NCI-H2081 treated with DMSO at 0.1 percent for 48 hours (cell line): ENCODE measurements at places on chromosomes 16 and 17.

DNA sequence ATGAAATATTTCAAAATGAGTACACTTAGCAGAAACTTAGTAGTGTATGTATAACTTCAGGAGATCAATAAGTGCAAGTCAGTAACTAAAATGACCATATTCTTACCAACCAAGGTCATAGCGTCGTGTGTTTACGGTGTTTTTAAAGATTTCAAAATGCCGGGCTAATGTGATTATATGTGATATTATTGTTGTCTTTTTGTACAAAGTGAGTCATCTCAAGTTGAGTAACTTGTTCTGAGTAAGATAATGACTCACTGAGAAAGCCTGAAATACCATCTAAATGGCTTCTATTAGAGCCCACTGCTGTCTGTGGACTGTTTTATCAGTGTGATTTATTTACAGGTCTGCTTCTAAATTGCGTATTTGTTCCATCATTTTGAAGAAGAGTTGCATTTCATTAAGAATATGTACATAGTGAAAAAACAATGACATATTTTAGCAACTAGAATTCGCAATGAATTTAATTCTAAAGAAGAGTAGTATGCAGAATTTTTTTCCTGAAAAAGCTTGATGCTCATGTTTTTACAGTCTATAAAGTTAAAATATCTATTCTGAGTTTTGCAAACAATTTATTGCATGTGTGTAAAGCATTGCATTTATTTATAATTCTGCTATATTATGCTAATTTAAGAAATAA lies 12.7 kb downstream of the KRT12 start:
- no peak for DNase-seq

DNA sequence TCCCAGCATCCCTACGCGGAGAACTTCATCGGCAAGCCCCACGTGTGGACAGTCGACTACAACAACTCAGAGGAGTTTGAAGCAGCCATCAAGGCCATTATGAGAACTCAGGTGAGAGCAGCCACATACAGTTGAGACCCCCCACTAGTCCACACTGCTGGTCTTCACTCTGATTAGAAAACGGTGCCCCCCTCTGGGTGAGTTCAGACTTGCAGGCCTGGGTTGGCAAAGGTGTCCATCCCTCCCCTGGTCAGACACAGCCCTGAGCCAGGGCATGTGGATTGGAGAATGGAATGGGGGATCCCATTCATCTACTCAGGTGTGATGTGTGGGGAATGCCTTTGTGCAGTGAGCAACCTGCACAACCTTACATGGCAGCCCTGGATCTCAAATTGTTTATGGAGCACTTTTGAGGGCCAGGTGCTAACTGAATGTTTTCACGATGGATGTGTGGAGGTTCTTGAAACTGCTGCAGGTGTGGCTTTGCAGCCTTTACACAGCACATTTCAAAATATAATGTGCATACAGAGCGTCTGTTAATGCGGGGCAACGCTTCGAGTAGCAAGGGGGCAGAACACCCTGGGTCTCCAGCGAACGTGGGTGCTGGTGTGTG lies 72.6 kb downstream of the MGAT5B start:
- DNase-seq, result no peak

DNA sequence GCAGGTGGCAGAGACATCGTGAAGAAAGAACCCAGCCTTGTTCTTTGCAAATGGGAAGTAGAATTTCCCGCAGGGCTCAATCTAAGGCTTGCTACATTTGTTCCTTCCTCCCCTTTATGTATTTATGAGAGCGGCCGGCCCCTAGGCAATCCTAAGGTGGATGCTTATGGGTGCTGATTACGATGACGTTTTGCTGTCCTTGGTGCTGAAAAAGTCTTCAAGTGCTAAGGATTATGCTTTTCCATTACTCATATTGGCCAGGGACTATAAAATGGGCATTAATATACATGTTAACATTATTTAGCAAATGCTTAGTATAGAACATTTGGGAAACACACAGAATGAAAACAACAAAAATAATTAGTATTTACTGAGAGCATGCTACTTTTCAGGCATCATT lies 313.3 kb upstream of the XYLT1 start:
- no peak for DNase-seq

GRCh38 chr16:65876056-65876408 lies 490.5 kb upstream of the CDH5 start:
- no peak for DNase-seq

GRCh38 chr16:13083681-13084080 lies 182.3 kb downstream of the SHISA9 start:
- no peak for DNase-seq
